Esophagus squamous epithelium (tissue), 5 donors: ENCODE measurements at places on chromosomes 2 and 18. TPM values are rescaled to one million over a fixed set of nuclear protein-coding genes. Genes with fewer than 3 reads are reported as not detected.

Gene B3GNT7
- 5.7 TPM for total RNA-seq

Gene DSG2
- 7.3 TPM for total RNA-seq

Gene ALLC
- not detected for total RNA-seq

Gene SCYGR5
- total RNA-seq, result not detected

Gene CPO
- not detected for total RNA-seq

Gene TMEM247
- not detected for total RNA-seq

Gene SAG
- not detected for total RNA-seq

- H3K36me3 ChIP-seq, result no peaks in the 10 kb centered on the region
- H3K27me3 ChIP-seq, result peaks cover 8% of the 10 kb centered on the region
- DNase-seq, result no peak
- H3K4me1 ChIP-seq, result peaks cover 4% of the 10 kb centered on the region
- H3K4me3 ChIP-seq, result no peak overlapping the region
Observed at GRCh38 chr18:25345081-25345866, 6.7 kb downstream of the ZNF521 start.

- no peak overlapping the region for H3K4me3 ChIP-seq
- no peak overlapping the region for H3K27ac ChIP-seq
- H3K27me3 ChIP-seq, result no peaks in the 10 kb centered on the region
Observed at GRCh38 chr18:14767474-14767873, 19.5 kb downstream of the ANKRD30B start.

GRCh38 chr2:26191316-26192159, 18.6 kb downstream of the GAREM2 start:
- DNase-seq, result no peak
- H3K36me3 ChIP-seq, result peaks cover 17% of the 10 kb centered on the region
- H3K4me1 ChIP-seq, result no peaks in the 10 kb centered on the region

- no peaks in the 10 kb centered on the region for H3K4me1 ChIP-seq
- DNase-seq, result no peak
- no peaks in the 10 kb centered on the region for H3K36me3 ChIP-seq
- no peaks in the 10 kb centered on the region for H3K27me3 ChIP-seq
Observed at GRCh38 chr2:239693330-239693729, 292.5 kb upstream of the HDAC4 start.

DNA sequence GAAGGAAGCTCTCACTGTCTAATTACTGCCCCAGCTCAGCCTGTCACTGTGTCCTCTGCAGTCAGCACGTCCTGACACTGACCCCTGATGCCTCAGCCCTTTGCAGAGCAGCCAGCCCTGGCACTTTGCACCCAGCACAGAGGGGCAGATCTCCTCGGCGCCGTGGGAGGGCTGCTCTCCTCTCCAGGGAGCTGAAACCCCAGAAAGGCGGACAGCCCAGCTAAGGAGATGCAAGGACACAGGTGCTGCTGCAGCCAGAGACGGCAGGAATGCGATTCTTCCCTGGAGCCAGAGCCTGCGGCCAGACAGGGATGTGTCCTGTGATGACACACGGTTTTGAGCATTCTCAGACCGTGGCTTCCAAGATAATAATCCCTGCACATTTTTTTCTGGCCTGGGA, 34.5 kb upstream of the SIX3 start:
- H3K4me1 ChIP-seq, result no peaks in the 10 kb centered on the region
- no peaks in the 10 kb centered on the region for H3K36me3 ChIP-seq
- H3K4me3 ChIP-seq, result no peak overlapping the region
- H3K27ac ChIP-seq, result no peak overlapping the region

DNA sequence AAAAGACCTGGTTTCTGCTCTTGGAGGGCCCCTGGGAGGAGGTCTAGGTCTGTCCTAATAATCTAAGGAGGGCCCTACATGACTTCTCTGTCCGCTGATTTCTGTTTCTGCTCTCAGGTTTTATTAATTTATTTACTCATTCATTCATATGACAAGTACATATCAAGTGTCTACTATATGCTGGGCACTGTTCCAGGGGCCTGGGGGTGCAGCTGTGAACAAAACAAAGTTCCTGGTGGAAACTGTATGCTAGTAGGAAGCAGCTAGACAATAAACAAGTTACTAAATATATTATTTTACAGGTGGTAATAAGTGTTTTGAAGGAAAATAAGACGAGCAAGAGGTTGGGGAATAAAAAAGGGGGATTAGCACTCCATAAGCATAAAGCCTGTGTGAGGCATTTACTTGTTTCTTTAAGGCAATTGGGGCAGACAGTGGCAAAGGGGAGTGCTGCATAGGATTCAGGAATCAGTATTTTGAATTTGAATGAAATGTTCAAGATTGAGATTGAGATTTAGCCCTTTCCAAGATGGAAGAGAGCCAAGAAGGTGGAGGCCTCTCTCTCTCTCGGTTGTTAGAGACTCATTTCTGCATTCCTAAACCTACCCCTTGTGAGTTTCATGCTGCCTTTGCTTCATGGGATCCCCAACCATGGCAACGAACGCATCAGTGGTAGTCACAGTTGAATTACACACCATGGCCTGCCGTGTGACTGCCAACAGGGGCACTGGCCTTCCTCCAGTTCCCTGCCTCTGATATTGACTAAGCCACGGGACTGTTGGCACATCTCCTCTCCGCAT, 28.3 kb downstream of the DRC1 start:
- H3K4me3 ChIP-seq, result no peak overlapping the region
- H3K27me3 ChIP-seq, result no peaks in the 10 kb centered on the region
- no peak for DNase-seq
- no peaks in the 10 kb centered on the region for H3K36me3 ChIP-seq

GRCh38 chr18:80145196-80145804, 36.2 kb downstream of the ADNP2 start:
- no peak for DNase-seq
- no peak overlapping the region for H3K4me3 ChIP-seq
- H3K27me3 ChIP-seq, result no peaks in the 10 kb centered on the region
- peaks cover 5% of the 10 kb centered on the region for H3K36me3 ChIP-seq
- no peak overlapping the region for H3K27ac ChIP-seq

DNA sequence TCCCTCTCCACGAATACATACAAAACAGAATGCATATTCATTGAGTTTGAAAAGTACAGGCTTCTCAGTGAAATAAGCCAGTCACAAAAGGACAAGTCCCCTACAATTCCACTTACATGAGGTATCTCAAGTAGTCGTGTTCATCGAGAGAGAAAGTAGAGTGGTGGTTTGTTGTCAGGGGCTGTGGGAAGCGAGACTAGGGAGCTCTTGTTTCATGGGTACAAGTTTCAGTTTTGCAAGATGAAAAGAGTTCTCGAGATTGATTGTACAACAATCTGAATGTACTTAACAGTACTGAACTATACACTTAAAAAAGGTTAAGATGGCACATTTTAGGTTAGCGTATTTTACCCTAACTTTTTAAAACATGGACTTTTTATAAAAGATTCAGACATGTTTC, 71.5 kb upstream of the TTC39C start:
- no peak overlapping the region for H3K27ac ChIP-seq
- DNase-seq, result no peak
- H3K27me3 ChIP-seq, result no peaks in the 10 kb centered on the region
- H3K36me3 ChIP-seq, result no peaks in the 10 kb centered on the region
